Amygdala (tissue), 56 donors: ENCODE measurements at places on chromosomes 1 and 21.
A peak's percentile ranks its signal among the peaks of the same experiment; 100 is the strongest.

DNA sequence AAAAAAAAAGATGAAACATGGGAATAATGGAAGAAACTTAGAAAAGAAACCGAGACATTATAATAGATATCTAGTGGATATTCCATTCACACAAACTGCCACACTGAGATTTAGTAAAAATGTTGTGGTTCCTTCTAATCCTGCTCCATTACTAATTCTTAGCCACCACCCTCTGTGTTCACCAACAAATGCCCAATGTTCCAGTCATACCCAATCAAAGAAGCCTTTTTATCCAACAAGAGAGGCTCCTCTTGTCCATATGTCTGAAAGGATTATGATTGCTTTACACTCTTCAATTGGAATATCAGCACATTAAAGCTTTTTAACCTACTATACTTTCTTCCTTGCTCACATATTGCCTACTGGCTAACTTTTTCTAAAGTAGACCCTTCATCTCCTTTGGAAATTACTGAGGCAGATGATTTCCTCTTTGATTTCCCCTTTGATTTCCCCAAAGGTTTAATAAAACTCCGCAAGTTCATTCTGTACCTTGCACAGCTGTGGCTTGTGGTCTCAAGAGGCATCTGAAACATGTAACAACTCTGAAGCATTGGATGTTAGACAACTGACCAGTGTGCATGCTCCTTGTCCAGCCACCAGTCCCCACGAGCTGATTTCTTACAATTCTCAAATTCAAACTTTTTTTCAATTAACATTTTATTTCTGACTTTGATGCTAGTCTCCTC is 305.6 kb upstream of the LYPLAL1 start:
- no peak for DNase-seq

GRCh38 chr1:113783254-113784103 is 24.2 kb upstream of the PHTF1 start:
- DNase-seq, result no peak

- no peak for DNase-seq
Measured at GRCh38 chr1:37133276-37134145, 99.2 kb upstream of the GRIK3 start.

- DNase-seq, result no peak
Measured at GRCh38 chr21:42002421-42002958, 7.7 kb downstream of the ZBTB21 start.

GRCh38 chr1:174225499-174226204 is 66.3 kb downstream of the RABGAP1L start:
- no peak for DNase-seq

GRCh38 chr1:1550591-1551432 is 10.4 kb upstream of the TMEM240 start:
- DNase-seq, result peak; percentile 38

DNA sequence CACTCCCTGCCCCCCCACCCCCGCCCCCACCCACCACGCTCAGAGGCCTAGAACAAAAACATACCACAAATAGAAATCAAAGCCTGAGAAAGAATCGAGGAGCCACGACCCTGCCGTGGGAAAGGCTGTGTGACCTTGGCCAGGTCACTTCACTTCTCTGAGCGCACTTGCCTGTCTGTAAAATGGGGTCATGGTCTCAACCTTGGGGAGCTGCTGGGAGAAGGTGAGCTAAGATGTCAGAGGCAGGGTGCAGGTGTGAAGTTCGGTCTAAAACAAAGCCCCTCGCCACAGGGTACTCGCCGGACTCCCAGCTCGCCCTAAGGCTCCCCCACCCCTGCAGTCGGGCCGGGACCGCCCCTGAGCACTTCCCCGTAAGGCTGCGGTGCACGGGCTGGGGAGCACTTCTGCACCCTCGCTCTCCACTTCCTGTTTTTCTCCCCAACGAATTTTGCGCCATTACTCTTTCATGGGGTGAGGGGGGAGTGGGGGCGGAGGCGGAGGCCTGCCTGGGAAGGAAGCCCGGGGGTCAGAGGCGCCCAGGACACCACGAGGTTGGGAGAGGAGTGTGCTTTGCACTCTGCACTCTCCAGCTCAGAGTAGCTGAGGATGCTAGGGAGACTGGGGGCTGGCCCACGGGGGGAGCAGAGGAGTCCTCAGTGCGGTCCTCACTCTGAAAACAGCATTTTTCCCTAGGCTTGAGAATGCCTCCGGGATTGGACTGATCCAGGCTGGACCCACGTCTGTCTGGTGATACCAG is 21.9 kb upstream of the PIK3CD start:
- peak; percentile 18 for DNase-seq
